Myometrial cell (primary cell): ENCODE measurements at places on chromosomes 12 and 14. TPM values are rescaled to one million over a fixed set of nuclear protein-coding genes. Genes with fewer than 3 reads are reported as not detected.

LDHB gene
- total RNA-seq, result 843 and 886 TPM in 2 replicates

EIF2B2 gene
- 49.9 and 70.7 TPM in 2 replicates for total RNA-seq

IGF1 gene
- not detected in 2 replicates for total RNA-seq

TMEM229B gene
- total RNA-seq, result 0.58 and 0.71 TPM in 2 replicates

FCF1 gene
- 21.0 and 34.0 TPM in 2 replicates for total RNA-seq

GPR33 gene
- total RNA-seq, result not detected in 2 replicates

AQP6 gene
- total RNA-seq, result not detected in 2 replicates

CCDC38 gene
- total RNA-seq, result not detected in 2 replicates

CFAP54 gene
- total RNA-seq, result 1.6 and 2.6 TPM in 2 replicates

PLA2G1B gene
- not detected in 2 replicates for total RNA-seq

NEMF gene
- 19.6 and 22.7 TPM in 2 replicates for total RNA-seq

PRORP gene
- 25.1 and 30.3 TPM in 2 replicates for total RNA-seq

RNASE1 gene
- not detected in 2 replicates for total RNA-seq

BEGAIN gene
- total RNA-seq, result 1.1 and 2.0 TPM in 2 replicates

COX8C gene
- total RNA-seq, result not detected in 2 replicates

CELA1 gene
- total RNA-seq, result not detected in 2 replicates

CABP1 gene
- total RNA-seq, result not detected in 2 replicates

CLEC4A gene
- 0.86 TPM in 1 of 2 replicates, not detected in the other for total RNA-seq

WDHD1 gene
- 7.5 and 9.9 TPM in 2 replicates for total RNA-seq

RILPL2 gene
- total RNA-seq, result 7.3 and 8.1 TPM in 2 replicates

OAS3 gene
- 20.2 TPM in 2 replicates for total RNA-seq

CDKL1 gene
- total RNA-seq, result 1.4 and 7.3 TPM in 2 replicates

LRRC10 gene
- not detected in 2 replicates for total RNA-seq

LRTM2 gene
- total RNA-seq, result not detected in 2 replicates

TSPAN19 gene
- total RNA-seq, result not detected in 2 replicates

TAS2R50 gene
- 0.53 TPM in 1 of 2 replicates, not detected in the other for total RNA-seq

TAS2R19 gene
- not detected in 2 replicates for total RNA-seq

HHIPL1 gene
- total RNA-seq, result 4.0 and 6.0 TPM in 2 replicates

ADCY6 gene
- 11.8 and 14.7 TPM in 2 replicates for total RNA-seq

KLRG1 gene
- 0.58 and 4.3 TPM in 2 replicates for total RNA-seq

IQSEC3 gene
- total RNA-seq, result not detected in 2 replicates

CNTN1 gene
- total RNA-seq, result under 0.01 and 0.86 TPM in 2 replicates

ACOT6 gene
- total RNA-seq, result not detected in 2 replicates

AMN gene
- total RNA-seq, result not detected in 2 replicates

SRRM4 gene
- not detected in 2 replicates for total RNA-seq

CPNE6 gene
- not detected in 2 replicates for total RNA-seq

GLT1D1 gene
- not detected in 2 replicates for total RNA-seq

A2ML1 gene
- not detected in 2 replicates for total RNA-seq

HOXC9 gene
- total RNA-seq, result 2.0 and 7.6 TPM in 2 replicates

GLIPR1 gene
- total RNA-seq, result 40.1 and 64.2 TPM in 2 replicates

PLBD1 gene
- 5.2 and 7.4 TPM in 2 replicates for total RNA-seq
